ENCODE measurements at places on chromosomes 3 and 15.

DNA sequence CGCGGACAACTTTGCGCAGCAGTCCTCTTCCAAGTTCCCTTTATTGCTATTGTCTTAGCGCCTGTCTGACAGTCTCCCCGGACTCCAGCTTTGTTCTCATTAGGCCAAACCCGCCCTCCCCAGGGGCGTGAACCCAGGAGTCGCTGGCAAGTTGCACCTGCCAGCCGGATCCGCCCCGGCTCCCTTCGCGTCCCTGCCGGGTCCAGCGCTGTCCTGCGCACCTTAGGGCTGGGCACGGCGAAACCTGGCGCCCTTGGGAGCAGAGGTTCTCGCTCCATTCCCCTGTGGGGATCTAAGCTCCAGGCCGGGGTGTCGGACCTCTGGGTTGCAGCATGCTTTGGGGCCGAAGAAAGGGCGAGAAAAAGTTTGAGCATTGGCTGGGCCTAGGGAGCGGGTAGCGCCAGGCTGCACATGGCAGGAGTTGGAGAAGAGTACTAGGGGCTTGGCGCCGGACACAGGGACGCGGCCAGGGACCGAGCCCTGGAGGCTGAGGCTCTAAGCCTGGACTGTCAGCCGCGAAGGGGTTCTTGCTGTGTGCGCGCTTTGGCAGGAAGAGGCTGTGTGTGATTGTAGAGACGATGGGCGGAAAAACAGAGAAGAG lies 335.1 kb upstream of the THRB start:
- DNase-seq: no peak

- no peak for DNase-seq
Observed at GRCh38 chr15:78630886-78631633, 9.9 kb downstream of the CHRNB4 start.

DNA sequence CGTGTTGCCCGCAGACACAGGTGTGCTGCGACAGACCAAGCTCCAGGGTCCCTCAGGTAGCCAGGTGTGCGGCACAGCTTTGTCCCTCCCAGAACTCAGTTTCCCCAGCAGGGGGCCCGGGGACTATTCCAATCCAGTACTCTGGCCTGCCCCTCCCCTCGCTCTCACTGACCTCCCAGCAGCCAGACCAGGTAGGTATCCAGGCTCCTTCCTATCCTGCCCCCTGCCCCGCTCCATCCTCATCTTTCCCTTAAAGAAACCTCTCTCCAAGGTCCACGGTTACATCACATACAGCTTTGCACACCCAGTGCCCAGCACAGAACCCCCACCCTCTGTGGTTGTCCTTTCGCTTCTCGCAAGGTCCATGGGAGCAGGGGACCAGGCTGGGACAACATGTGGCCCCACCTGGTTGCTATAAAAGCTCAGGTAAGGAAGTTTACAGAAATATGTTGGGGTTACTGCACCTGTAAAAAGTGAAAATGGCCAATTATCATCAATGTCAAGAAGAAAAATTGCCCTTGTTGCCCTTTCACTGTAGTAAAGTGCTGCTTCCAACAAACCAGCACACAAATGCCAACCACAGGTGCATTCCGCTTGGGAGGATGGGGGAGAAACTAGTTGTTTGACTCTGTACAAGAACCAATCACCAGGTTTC lies 7.3 kb upstream of the CYP11A1 start:
- DNase-seq: no peak

- no peak for DNase-seq
Observed at GRCh38 chr3:191165802-191166201, 33.2 kb upstream of the OSTN start.

DNA sequence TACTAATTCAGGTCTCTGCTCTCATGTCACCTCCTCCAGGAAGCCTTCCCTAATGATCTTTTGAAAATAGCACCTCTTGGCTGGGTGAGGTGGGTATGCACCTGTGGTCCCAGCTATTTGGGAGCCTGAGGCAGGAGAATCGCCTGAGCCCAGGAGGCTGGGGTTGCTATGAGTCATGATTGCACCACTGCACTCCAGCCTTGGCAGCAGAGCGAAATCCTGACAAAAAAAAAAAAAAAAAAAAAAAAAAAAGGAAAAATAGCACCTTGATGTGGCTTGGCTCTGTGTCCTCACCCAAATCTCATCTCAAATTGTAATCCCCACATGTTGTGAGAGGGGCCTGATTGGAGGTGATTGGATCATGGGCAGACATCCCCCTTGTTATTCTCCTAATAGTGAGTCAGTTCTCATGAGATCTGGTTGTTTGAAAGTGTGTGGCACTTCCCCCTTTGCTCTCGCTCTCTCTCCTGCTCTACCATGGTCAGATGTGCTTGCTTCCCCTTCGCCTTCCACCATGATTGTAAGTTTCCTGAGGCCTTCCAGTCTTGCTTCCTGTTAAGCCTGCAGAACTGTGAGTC lies 11.2 kb upstream of the RNU6-1 start:
- DNase-seq: no peak

- no peak for DNase-seq
Observed at GRCh38 chr3:18223571-18223970, 201.6 kb downstream of the SATB1 start.

GRCh38 chr3:113948015-113948917 lies 453 bp downstream of the ZDHHC23 start:
- peak; percentile 9 for DNase-seq

DNA sequence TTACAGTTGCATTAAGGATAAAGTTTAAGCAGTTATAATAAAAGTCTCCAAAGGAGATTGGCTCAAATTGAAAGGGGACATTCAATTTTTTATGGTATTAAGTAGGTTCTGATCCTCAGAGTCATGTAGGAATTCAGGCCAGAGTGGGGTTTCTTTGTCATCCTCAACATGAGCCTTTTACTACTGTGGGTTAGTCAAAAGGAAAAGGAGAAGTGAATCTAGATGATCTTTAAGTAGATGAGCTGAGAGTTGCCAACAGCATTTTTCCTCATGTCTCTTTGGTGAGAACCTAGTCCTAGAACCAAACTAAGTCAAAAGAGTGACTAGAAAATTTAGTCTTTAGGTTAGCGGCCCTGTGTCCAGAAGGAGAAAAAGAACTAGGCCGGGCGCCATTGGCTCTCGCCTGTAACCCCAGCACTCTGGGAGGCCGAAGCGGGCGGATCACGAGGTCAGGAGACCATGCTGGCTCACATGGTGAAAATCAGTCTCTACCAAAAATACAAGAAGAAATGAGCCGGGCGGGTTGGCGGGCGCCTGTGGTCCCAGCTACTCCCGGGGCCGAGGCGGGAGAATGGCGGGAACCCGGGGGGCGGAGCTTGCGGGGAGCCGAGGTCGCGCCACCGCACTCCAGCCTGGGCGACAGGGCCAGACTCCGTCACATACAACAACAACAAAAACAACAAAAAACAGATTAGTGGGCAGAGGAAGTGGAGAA lies 4.2 kb upstream of the CHL1 start:
- no peak for DNase-seq

- no peak for DNase-seq
Observed at GRCh38 chr3:45632956-45633355, 38.4 kb downstream of the LIMD1 start.

DNA sequence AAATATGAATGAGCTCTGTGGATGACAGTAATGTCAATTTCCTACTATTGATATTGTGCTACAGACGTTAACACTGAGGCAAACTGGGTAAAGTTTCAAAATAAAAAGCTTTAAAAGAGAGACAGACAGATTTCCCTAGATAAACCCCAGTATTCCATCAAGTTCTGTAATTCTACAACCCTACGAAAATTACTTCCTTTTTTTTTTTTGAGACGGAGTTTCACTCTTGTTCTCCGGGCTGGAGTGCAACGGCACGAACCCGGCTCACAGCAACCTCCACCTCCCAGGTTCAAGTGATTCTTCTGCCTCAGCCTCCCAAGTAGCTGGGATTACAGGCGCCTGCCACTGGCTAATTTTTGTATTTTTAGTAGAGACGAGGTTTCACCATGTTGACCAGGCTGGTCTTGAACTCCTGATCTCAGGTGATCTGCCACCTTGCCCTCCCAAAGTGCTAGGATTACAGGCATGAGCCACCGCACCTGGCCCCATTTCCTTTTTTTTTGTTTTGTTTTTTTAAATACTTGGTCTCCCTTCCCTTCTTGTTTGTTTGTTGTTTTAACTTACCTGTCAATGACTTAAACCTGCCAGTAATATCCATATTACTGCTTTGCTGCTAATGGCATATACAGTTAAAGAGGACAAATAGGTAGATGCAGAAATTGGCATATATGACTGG lies 57.2 kb downstream of the CBLB start:
- no peak for DNase-seq

- no peak for DNase-seq
Observed at GRCh38 chr3:128226186-128226725, 73.0 kb downstream of the EEFSEC start.

GRCh38 chr3:112685420-112685819 lies 44.5 kb upstream of the CCDC80 start:
- DNase-seq: no peak

- DNase-seq: no peak
Observed at GRCh38 chr3:161251716-161252115, 30.6 kb downstream of the NMD3 start.

DNA sequence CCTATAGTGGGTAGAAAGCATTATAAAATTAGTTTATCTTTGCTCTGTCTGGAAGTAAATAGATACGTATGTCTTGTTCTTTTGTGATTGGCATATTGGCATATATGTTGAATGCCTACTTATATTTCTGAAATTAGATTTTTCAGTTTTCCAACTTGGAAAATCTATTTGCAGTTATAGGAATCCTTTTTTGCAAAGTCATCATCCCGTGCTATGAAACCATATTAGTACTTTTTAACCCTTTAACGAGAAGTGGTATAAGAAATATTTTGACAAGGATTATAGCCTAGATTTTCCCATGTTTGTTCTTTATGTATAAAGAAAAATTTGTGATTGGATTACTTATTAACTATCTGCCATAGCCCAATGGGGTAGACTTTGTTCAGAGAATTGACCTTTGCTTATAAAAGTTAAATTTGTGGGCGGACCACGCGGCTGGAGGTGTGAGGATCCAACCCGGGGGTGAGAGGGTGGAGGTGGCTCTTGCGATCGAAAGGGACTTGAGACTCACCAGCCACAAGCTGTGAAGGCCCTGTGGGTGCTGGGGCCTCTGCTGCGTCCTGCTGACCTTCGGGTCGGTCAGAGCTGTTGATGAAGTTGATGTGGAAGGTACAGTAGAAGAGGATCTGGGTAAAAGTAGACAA lies 5.9 kb downstream of the LRRC28 start:
- DNase-seq: no peak

GRCh38 chr15:93816815-93817214 lies 414.5 kb upstream of the MCTP2 start:
- no peak for DNase-seq

DNA sequence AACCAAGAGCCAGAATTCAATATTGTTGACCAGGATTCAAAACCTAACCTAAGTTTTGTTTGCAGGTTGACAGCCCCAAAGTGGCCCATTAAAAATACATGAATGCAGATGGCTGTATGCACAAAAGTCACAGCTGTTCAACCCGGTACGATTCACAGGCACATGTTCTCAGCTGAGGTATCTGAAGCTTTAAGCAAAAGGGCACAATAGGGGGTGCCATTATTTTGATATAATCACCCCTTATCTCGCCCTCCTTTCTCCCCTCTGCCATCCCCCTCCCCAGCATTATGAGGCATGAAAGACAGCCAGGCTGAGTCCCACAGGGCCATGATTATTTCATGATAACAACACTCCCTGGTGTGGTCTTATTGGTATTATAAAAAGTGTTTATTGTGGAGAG lies 264.9 kb downstream of the EBLN2 start:
- no peak for DNase-seq

DNA sequence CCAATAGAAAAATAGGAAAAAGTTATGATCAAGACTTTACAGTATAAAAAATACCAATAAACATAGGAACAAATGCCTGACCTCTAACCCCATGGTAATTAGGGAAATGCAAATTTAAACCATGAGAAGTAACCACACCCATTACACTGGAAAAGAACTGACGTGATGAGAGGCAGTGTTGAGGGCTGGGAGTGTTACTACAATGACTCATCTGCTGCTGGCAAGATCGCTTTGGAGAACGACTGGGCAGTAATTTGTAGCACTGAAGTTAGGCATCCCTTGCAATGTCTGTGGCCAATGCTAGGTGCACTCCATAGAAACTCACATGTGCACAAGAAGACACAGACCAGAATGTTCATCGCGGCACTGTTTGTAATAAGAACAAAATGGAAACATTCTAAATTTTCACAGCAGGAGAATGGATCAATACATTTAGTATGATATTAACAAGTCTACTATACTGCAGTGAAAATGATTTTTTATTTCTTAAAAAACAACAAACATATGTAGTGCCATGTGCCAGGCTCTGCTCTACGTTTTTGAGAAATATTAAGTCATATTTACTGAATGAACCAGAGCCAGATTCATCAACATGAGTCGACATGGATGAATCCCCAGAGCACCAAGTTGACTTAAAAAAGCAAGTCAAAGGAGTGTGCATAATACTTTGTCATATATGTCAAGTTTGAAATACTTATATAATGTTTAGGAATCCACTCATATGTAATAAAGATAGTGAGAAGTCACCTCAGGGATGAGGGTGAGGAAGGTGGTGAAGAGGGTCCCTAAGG lies 37.6 kb upstream of the EPHB3 start:
- DNase-seq: peak; percentile 73

GRCh38 chr3:136929977-136930670 lies 27.7 kb upstream of the IL20RB start:
- DNase-seq: no peak

DNA sequence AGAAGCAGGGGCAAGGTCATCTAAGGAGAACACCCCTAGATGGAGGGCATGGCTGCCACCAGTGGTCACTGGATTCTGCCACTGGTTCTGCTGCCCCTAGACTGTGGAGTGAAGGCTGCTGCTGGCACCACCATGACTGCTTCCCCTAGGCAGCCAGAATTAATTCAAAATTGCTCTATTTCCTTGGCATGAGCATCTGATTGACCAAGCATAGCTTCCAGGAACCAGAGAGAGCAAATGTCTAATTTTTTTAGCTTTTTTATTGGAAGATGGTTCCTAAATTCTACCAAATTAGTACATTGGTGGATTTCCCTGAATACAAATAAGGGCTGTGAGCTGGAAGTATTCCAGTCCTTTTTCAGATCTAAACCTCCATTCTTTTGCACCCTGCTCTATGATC lies 270.2 kb upstream of the GBE1 start:
- no peak for DNase-seq

DNA sequence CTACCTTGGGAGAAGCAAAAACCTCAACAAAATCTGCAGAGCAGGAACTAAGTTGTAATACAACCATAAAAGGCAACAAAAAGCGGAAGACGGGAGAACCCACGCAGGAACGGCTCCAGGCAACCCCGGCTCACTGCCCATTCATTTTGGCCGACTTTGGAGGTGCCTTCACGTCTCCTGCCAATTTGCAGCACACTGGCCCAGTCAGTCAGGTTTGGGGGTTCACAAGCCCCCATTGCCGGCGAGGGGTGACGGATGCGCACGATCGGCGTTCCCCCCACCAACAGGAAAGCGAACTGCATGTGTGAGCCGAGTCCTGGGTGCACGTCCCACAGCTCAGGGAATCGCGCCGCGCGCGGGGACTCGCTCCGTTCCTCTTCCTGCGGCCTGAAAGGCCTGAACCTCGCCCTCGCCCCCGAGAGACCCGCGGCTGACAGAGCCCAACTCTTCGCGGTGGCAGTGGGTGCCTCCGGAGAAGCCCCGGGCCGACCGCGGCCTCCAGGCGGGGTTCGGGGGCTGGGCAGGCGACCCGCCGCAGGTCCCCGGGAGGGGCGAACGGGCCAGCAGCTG lies 463 bp downstream of the TERC start:
- peak; percentile 72 for DNase-seq
